ENCODE measurements at places on chromosomes 2 and 18. TPM values are rescaled to one million over a fixed set of nuclear protein-coding genes. Genes with fewer than 3 reads are reported as not detected.

DNA sequence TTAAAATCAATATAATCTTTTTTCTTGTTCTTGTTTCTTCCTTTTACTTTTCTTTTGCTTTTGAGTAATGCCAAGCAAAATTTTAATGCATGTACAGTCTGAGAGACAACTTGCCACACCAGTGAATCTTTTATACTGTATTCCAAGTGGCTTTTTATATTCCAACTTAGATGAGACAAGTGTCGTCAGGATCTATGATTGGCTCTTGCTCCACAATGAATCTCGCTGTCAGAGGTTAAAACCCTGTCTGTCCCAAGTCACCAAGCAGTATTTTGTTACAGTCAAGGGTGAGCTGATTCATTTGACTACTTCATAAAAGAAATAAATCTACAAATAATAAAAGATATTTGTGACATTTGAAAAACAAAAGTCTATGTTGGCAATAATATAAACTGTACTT lies at the start of gene MSTN:
MSTN (minus strand) TSS at position 129 of the 400 bp plus-strand sequence. CDS start 133 bp downstream, outside the sequence.
- H3K36me3 ChIP-seq: no peaks in the 10 kb centered on the region
- H3K27me3 ChIP-seq: no peaks in the 10 kb centered on the region
- H3K27ac ChIP-seq: no peak within 1 kb of the TSS
- DNase-seq: no peak
- peaks cover 13% of the 10 kb centered on the region for H3K4me1 ChIP-seq

DNA sequence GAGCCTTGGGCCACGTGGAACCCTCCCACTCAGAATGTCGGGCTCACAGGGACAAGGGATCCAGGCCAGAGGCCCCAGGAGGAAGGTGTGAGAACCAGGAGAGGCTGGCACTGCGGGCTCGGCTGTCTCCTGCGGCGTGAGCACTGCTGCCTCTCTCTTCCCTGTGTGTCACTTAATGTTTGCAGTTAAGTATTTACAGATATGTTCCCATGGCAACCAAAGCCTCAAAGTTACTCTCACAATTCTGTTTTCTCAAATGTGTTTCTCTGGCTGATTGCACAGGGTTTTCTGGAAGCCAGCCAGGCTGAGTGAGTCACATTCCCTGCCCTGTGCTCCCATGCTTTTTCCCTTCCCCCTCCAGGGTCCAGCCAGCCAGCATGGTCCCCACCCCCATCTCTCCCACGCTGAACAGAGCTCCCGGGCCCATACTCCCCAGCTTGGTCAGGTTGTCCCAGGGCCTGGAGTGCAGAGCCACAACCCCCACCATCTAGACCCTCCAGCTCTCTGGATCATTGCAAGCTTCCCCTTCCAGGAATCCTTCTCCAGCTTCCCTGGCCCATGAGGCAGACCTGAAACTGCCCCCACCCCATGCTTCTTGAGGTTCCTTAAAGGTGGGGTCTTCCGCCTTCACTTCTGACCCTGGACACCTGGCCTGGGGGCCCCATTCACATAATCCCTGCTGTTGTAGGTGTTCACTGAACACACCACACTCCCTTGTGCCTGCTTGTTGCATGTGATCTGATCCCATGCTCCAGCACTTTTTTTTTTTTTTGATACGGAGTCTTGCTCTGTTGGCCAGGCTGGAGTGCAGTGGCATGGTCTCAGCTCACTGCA lies 265.9 kb downstream of the CELF4 start:
- H3K27ac ChIP-seq: peak overlapping the region; percentile 98
- H3K4me3 ChIP-seq: no peak overlapping the region
- peaks cover 39% of the 10 kb centered on the region for H3K4me1 ChIP-seq
- H3K27me3 ChIP-seq: no peaks in the 10 kb centered on the region
- DNase-seq: no peak

GRCh38 chr18:45004546-45005080 lies 323.9 kb downstream of the SETBP1 start:
- H3K4me1 ChIP-seq: peaks cover 60% of the 10 kb centered on the region
- no peak for DNase-seq
- H3K27ac ChIP-seq: peak overlapping the region; percentile 78
- H3K27me3 ChIP-seq: no peaks in the 10 kb centered on the region
- H3K36me3 ChIP-seq: no peaks in the 10 kb centered on the region

- H3K4me3 ChIP-seq: peak overlapping the region; percentile 59
Observed at GRCh38 chr2:174341293-174341994, 6.7 kb downstream of the SP9 start.

GRCh38 chr2:65438137-65438899 lies 5.9 kb upstream of the SPRED2 start:
- no peak for DNase-seq
- no peak overlapping the region for H3K27ac ChIP-seq
- peaks cover 2% of the 10 kb centered on the region for H3K36me3 ChIP-seq
- peaks cover 17% of the 10 kb centered on the region for H3K4me1 ChIP-seq
- H3K4me3 ChIP-seq: no peak overlapping the region

The COLEC12 gene
- 17.8 TPM for total RNA-seq

The ACTG2 gene
- 173 TPM for total RNA-seq
